ENCODE measurements at places on chromosomes 3 and 15.
A peak's percentile ranks its signal among the peaks of the same experiment; 100 is the strongest.

GRCh38 chr3:107847791-107848190 lies 243.0 kb downstream of the CD47 start:
- DNase-seq: no peak

GRCh38 chr3:39124876-39125840 lies 17.7 kb downstream of the TTC21A start:
- DNase-seq: no peak

DNA sequence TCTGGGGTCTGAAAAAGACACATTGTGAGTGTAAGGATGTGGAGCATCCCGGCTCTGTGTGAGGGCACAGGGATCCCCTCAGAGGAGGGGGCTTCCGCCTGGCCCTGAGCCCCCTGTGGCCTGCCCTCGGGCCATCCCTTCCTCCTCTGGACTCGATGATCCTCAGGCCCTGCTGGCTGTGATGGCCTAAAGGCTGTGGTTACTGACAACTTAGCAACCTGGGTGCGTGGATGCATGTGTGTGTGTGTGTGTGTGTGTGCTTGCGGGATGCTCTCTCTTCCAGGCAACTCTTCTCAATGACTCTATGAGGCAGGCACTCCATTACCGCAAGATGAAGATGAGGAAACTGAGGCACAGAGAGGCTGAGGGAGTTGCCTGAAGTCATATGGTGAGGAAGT lies 66.0 kb downstream of the ASB7 start:
- no peak for DNase-seq

GRCh38 chr3:139505829-139506386 lies 29.6 kb upstream of the RBP2 start:
- DNase-seq: no peak

- peak; percentile 64 for DNase-seq
Measured at GRCh38 chr15:76330080-76330680, 6.4 kb upstream of the ISL2 start.

DNA sequence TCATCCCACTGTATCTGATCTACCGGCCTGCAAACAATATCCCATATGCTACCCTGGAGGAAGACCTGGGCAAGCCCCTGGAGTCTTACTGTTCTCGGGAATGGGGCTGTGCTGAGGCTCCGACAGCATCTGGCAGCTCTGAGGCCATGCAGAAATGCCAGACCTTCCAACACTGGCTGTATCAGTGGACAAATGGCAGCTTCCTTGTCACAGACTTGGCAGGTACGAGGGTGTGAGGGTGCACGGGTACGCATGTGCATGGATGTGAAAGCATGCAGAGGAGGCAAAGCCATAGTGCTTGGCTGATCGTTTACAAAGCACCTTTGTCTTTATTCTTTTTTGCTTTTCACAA lies 20.0 kb upstream of the SLC28A1 start:
- DNase-seq: no peak

DNA sequence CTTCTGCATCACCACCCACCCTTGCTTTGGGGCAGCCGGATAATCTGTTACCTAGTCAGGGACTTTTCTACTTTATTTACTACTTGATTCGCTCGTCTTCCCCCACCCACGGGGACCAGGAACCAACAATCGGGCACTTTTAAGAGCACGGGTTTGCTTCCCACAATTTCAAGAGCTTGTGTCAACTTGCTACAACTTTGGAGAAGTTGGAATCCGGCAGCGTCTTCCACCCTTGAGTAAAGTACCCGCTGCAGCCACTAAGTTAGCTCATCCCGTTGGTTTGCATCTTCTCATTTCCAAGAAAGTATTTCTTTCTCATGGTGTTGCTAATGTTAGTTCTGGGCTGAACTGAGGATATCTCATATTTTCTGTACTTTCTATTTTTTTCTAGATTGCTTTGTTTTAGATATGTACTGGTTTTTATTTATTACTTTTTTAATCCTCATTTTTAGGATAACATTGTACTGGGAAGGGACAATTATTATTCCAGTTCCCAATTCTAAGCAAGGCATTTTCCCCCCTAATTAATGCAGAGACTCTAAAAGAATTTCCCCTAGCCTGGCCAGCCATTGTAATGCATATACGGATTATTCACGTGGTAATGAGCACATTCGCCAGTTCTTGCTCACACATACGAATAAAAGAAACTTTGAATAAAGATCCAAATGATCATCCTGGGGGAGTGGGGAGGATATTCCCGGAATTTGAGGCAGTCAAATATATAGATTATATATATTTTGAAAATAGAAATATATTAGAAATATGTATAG lies 4.0 kb downstream of the SOX2 start:
- DNase-seq: no peak

GRCh38 chr3:147187687-147188086 lies 218.7 kb downstream of the ZIC4 start:
- DNase-seq: no peak

DNA sequence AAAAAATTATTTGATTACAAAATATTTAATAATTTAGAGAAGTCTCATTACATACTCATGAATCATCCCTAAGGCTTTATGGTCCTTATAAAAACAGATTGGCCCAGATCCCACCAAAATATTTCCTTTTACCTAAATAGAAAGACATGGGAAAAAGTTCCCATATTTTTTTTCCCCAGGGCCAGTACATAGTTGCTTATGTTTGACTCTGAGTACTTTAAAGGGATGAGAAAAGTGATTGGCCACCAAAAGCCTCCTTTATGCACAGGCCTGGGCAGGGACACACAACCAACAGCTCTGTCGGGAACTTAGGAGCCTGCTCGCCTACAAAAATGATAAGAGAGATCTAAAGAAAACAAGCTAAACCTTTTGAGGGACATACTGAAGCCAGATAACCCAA lies 22.3 kb downstream of the KCNAB1 start:
- DNase-seq: no peak

- DNase-seq: no peak
Measured at GRCh38 chr15:67799801-67800205, 25.5 kb upstream of the SKOR1 start.

- no peak for DNase-seq
Measured at GRCh38 chr3:86109434-86109833, 881.5 kb downstream of the VGLL3 start.

GRCh38 chr15:38297623-38298388 lies 45.2 kb downstream of the SPRED1 start:
- no peak for DNase-seq

GRCh38 chr15:55970286-55970685 lies 23.1 kb downstream of the NEDD4 start:
- no peak for DNase-seq

DNA sequence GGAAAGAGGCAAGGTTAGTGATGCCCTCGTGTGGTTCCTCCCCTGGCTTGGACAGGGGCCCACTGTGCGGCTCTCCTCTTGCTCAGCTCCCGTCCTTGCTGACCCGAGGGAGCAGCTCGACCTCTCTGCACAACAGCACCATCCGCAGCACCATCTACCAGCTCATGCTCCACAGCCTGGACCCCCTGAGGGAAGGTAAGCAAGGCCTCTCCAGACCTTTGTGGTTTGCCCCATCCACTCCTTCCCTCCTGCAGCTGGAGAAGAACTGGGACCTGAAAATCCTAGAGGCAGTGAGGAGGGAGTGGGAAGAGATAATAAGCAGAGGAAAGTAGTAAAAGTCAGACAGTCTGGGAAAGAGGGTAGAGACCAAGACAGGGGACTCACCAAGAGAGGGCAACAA lies 17.8 kb downstream of the SLC24A1 start:
- no peak for DNase-seq

DNA sequence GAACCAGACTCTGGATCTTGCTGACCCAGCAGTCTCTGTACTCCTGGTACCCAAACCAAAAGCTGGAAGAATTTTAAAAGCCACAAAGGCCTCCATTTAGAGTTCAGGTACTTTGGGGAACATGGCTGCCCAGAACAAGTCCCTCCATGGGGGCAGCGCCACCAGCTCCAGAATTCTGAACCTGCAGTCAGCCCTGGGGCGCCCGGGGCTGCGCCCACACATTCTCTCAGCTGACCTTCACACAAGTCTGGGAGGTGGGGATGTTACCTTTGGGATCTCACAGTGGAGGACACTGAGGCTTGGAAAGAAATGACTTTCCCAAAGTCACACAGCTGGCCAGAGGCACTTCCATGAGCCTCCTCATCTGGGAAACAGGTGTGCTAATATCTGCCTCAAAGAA lies 154.8 kb downstream of the RAB11A start:
- DNase-seq: no peak

All from pancreas (tissue), 10 donors.